ENCODE measurements at places on chromosomes 7 and 10. TPM values are rescaled to one million over a fixed set of nuclear protein-coding genes. Genes with fewer than 3 reads are reported as not detected.

SLC18A3 gene
- total RNA-seq = not detected

BET1 gene
- 26.2 TPM for total RNA-seq

DNA sequence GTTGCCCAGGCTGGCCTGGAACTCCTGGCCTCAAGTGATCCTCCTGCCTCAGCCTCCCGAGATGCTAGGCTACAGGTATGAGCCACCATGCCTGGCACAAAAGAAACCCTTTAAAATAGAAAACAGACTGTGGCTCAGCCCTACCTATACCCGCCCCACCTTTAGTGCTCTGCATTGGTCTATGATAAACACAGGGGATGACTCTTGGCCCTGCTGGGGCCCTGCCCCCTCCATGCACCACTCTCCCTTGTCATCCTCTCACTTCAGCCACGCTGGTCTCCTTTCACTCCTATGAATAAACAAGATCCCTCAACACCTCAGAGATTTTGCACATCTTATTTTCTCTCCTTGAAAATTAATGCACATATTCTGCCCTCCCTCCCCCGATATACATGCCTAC, 251.4 kb upstream of the KLF14 start:
- DNase-seq = no peak

GRCh38 chr7:106345421-106346166, 60.8 kb upstream of the NAMPT start:
- peak; percentile 89 for DNase-seq

DNA sequence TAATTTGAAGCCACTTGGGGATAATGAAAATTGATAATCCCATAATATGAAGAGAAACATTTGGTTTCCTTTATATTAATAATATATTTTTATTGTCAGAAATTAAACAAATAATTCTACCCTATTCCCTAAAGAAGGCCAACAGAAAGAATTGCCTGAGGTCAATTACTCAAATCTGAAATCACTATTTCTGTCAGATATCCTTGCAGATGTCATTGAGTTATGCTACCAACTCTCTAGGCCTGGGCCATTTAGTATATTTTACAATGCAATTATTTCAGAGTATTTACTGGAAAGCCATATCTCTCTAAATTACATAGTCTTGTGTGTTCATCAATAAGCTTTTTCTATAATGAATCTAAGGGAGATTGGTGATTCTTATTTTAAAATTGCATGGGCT, 498.1 kb downstream of the KIF20B start:
- no peak for DNase-seq

- DNase-seq = no peak
Observed at GRCh38 chr7:2665359-2665791, 22.6 kb upstream of the AMZ1 start.

- DNase-seq = no peak
Observed at GRCh38 chr10:36157486-36157885, 515.4 kb upstream of the FZD8 start.

DNA sequence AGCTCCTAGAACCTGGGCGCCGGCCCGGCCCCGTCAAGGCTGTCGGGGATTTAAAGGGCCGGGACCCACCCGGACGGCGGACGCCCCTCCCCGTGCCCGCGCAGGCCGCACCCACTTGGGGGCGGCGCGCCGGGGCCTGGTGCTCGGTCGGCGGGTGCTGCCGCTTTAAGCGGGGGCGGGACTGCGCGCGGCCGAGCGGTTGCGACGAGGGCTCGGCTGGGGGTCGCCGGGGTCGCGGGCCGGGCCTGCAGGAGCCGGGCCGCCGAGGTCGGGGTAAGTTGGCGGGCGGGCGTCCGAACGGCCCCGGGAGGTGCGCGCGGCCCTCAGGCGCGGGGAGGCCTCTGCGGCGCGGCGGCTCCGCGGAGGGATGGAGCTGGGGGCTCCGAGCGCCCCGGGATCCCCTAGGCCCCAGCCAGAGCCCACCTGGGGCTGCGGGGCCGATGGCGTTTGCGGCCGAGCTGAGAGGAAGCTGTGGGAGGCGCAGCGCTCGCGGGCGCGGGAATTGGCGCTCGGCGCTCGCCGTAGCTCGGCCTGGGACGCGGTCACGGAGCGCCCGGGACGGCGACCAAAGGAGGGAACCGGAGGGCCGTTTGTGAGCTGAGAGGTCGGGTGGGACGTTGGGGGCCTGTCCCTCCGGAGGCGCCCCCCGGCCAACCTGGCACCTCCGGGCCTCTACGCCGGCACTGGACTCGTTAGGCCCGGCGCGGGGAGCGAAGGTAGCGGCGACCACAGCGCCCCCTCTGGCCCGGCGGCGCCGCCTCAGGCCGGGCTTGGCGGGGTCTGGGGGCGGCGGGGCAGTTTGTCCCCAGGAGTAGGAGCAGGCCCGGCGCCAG, at the start of gene TRRAP:
TSS of gene TRRAP (plus strand) at position 168 of the 833 bp plus-strand sequence. CDS start 2,619 bp downstream, outside the sequence.
- peak; percentile 83 for DNase-seq

DNA sequence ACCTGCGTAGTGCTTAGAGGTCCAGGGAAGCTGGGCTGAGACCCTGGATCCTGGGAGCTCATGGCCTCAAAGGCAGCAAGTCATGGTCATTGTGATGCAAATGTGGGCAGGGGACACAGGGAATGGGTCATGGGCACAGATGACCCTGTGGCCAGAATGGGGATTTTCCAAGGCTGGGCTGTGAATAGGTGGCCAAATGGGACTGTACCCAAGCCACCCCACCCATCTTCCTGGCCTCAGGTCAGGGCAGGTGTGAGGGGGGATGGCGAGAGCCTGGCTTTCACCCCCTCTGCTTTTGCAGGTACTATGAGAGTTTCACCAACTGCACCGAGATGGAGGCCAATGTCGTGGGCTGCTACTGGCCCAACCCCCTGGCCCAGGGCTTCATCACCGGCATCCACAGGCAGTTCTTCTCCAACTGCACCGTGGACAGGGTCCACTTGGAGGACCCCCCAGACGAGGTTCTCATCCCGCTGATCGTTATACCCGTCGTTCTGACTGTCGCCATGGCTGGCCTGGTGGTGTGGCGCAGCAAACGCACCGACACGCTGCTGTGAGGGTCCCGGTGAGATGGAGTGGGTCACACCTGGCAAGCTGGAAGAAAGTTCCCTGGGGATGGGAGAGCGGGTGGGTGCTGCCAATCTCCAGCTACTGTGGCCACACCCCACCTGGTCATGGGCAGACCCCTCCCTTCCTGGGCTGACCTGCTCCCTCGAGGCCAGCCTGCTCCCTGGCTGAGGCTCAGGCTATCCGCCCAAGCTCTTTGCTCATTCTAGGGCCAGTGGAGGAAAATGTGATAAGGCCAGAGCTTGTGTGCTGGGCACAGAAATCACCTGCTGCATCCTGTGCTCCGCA, 25.5 kb downstream of the RAMP3 start:
- no peak for DNase-seq
